ENCODE measurements at places on chromosomes 13 and 19.

GRCh38 chr13:32905864-32906180 is 110.4 kb upstream of the KL start:
- DNase-seq: no peak

GRCh38 chr19:11540645-11541044 is 2.0 kb downstream of the CNN1 start:
- no peak for DNase-seq

- DNase-seq: no peak
These were observed 62.4 kb downstream of the AKAP11 start for GRCh38 chr13:42334329-42334706.

GRCh38 chr13:106561551-106562170 is 6.3 kb downstream of the ARGLU1 start:
- DNase-seq: peak; percentile 59

- peak; percentile 82 for DNase-seq
These were observed 2.1 kb downstream of the CILP2 start for GRCh38 chr19:19540064-19540714.

- peak; percentile 85 for DNase-seq
These were observed 559 bp upstream of the LENG9 start for GRCh38 chr19:54464044-54464629.

- DNase-seq: no peak
These were observed 971 bp upstream of the ANKRD10 start for GRCh38 chr13:110915874-110916206.

GRCh38 chr13:30847650-30848307 is 58.3 kb upstream of the MEDAG start:
- peak; percentile 13 for DNase-seq

DNA sequence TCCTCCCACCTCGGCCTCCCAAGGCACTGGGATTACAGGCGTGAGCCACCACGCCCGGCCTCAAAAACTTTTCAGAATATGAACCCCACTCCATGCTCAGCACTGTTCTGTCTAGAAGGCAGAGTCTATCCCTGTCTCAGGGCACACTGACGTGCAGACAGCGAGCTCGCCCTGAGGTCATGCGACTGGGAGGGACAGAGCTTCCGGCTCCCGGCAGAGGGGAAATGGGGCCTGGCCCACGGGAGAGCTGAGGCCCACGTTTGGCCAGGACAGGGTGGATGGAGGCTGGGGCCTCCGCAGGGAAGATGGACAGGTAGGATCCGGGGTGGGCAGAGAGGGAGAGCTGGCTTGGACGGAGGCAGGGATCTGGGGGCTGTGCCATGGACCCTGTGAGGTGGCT is 2.8 kb upstream of the AZU1 start:
- DNase-seq: no peak

- peak; percentile 53 for DNase-seq
These were observed 4.9 kb upstream of the SMIM17 start for GRCh38 chr19:56637976-56638555.

DNA sequence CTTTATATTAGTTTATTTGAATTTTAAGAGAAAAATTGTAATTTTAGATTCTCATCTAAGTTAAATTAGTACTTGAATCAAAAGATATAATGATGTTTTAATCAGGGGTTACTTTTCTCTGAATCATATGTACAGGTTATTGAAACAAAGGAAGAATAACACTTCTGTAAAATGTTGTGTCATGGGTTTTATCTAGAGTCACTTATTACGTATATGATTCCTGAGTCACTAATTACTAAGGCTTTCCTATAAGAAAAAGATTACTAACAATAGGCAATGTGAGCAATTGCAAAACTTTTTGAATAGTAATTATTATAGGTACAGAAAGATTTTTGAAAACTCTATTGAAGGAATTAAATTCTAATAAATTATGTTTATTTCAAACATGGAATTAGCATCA is 99.2 kb upstream of the KLF5 start:
- DNase-seq: no peak

DNA sequence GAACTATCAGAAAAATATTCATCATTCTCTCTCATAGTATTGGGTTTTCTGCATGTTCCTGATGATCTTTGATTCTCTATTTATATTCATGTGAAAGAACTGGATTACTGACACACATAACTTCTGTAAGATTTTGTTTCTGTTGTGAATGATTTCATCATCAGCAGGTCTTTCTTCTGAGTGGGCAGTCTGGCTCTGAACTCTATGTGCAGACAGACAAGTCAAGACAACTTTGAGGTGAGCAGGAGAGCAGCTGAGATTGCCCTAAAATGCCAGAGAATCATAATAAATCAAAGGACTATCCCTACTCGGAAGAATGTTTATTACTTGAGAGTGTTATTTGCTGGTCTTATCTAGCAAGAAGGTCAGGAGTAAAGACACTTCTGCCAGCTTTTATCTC is 652.1 kb upstream of the GPC6 start:
- DNase-seq: no peak

DNA sequence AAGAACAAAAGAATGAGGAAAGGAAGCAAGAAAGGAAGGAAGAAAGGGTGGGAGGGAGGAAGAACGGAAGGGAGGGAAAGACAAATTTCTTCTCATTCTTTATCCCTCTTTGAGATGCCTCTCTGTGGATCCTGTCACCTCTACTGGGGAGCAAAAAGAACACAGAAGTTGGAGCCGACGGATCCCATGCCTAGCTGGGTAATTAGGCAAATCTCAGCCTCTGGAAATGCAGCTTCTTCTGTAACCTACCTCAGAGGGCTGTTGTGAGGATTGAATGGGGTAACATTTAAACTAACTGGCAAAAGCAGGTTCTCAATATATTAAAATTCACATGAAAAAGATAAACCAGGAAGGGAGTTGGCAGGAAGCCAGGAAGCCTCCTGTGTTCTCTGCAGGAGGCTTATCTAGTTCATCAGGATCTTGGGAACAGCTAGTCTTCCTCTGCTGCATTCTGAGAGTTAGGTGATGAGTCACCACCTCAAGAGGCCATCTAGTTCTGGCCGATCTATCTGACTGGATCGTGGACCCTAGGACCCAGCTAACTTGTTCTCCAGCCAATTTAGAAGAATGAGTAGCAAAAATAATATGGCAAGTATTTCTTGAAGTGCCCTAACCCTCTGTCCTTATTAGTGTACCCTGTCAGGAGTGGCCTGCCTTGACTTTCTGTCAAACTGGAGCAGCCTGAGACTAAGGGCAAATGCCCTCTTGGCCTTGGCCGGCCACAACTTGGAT is 15.2 kb upstream of the CPB2 start:
- DNase-seq: no peak

DNA sequence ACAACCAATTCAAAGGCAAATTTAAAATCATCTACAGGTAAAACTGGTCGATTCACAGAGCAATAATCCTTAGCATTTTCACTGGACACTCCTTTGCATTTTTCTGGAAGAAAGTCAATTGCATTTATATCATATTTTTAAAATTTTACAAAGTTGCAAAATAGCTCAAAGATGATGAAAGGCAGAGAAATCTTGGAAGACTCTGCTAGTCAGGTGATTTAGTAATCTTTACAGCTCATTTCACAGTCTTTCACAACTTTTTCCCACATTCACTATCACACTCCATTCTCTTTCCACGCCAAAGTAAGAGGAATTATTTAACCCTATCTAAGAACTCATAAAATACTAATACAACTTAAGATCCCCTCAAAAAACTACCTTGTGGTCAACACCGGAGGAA is 1063.8 kb downstream of the EFNB2 start:
- no peak for DNase-seq

DNA sequence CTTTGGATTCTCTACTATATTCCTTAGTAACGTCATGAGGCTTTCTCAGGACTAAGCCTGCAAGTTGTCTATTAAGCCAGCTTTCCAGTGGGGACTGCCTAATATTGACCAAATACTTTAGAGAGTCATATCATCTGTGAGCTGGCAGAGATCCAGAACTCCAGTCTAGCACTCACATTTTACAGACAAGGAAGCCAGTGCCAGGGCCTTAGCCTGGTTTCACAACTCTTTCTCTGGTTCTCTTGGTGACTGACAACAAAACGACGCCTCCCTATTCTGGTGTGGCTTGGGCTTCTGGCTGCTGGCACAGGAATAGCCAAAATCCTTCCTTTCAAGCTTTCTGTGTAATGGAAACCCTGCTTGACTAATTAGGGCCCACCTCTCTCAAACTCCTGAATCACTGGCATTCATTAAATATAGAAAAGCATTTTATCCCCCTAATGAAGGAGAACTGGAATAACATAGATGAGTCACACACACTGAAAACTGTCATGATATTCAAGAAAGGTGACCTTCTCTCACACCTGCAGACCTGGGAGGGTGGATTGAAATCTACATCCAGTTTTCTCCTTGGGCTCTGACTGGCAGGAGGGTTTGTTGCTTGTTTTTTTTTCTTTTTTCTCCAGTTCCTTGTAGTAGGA is 75.2 kb upstream of the UBL3 start:
- DNase-seq: no peak

DNA sequence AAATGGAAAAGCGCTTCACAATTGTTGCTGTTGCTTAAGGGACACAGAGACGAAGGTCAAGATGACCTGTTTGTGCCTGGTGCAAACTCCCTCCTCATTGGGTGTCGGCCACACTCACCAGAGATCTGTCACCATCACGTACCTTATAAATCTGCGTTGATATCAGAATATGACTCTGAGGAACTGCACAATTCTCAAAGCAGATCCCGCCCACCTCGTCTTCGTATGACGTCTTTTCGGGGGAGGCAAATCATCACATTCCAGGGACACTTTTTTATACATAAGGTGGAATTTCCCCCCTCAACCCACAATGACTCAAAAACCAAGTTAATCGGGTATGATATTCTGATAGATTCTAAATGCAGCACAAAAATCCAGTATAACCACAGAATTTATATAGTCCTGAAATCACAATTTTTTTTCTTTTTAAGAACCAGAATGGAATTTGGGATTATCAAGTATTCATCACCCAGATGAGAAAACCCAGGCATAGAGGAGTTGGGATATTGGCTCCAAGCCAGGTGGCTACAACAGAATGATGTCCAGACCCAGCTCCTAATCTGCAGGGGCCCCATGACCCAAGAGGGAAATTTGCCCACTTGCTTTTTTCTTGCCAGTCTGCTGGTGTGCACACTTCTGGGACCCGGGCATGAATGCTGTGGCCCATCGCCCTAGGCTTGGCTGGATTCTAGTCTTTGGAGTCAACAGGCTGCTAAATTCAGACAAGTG is 50.6 kb upstream of the MTIF3 start:
- no peak for DNase-seq

- DNase-seq: no peak
These were observed 48.6 kb downstream of the FAM124A start for GRCh38 chr13:51270623-51271415.

- DNase-seq: no peak
These were observed 79.3 kb upstream of the GPR183 start for GRCh38 chr13:99386495-99386894.

DNA sequence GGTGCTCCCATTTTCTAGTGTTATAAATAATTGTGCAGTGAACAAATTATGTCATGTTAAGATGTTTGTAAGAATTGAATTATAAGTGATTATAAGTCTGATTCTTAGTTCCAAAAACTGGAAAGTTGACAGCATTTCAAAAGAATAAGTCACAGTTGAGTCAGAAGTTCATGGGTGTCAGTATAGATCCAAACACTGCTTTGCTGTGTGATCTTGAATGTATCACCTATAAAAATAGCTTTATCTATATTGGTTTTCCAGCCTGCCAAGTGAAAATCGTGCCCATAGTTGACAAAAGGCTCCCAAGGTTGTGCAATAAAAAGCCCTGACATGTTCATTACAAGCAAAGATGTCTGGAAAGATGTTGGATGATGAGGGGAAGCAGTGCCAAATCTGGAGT is 336.0 kb downstream of the MTUS2 start:
- DNase-seq: no peak

- no peak for DNase-seq
These were observed 5.0 kb downstream of the PPP1R37 start for GRCh38 chr19:45097776-45098520.

GRCh38 chr13:39776439-39776838 is 121.0 kb downstream of the COG6 start:
- DNase-seq: no peak

- no peak for DNase-seq
These were observed 690 bp downstream of the HCN2 start for GRCh38 chr19:590396-590745.

- DNase-seq: no peak
These were observed 41.2 kb downstream of the PCCA start for GRCh38 chr13:100130092-100130491.

Measured in stimulated activated CD4-positive, alpha-beta T cell treated with anti-CD3 and anti-CD28 coated beads, Interleukin-2, amount 100 ng/mL, for 24 hours (primary cell).